Tongue (tissue), 3 donors: ENCODE measurements at places on chromosomes 3 and 15. TPM values are rescaled to one million over a fixed set of nuclear protein-coding genes. Genes with fewer than 3 reads are reported as not detected.
A peak's percentile ranks its signal among the peaks of the same experiment; 100 is the strongest.

- no peak for DNase-seq
Observed at GRCh38 chr3:173770796-173771573, 373.4 kb downstream of the NLGN1 start.

DNA sequence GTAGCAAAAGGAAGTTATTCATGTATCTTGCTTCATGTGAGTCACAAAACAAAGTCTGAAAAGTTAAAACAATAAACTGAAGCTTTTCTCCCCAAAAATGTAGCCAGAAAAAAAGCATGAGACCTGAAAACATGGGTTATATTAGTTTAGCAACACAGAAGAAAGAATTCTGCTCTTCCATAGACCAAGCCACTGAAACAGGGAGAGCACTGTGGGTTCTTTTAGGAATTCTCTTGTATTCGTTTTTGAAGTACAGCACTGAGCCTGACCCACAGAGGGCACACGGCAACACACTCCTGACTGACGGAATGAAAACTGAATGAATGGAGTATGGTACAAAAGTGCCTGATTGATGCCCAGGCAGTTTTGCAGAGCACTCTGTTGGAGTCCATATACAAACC lies 66.6 kb downstream of the TM4SF4 start:
- no peak for DNase-seq

GRCh38 chr15:100250176-100250800 lies 91.5 kb downstream of the ADAMTS17 start:
- DNase-seq = peak; percentile 81

GRCh38 chr15:39336926-39337325 lies 244.0 kb upstream of the THBS1 start:
- peak; percentile 24 for DNase-seq

DNA sequence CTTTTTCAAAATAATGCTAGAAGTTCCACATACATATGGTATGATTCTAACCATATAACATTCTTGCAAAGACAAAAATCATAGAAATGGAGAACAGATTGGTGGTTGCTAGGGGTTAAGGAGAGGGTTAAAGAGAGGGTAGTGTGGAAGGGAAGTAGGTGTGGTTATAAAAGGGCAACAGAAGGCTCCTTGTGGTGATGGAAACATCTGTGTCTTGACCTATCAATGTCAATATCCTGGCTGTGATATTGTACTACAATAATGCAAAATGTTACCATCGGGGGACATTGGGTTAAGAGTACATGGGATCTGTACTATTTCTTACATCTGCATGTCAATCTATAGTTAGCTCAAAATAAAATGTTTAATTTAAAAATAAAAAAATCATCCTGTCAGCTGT lies 67.8 kb upstream of the FSIP1 start:
- no peak for DNase-seq

- no peak for DNase-seq
Observed at GRCh38 chr15:31349233-31350141, 22.9 kb downstream of the KLF13 start.

DNA sequence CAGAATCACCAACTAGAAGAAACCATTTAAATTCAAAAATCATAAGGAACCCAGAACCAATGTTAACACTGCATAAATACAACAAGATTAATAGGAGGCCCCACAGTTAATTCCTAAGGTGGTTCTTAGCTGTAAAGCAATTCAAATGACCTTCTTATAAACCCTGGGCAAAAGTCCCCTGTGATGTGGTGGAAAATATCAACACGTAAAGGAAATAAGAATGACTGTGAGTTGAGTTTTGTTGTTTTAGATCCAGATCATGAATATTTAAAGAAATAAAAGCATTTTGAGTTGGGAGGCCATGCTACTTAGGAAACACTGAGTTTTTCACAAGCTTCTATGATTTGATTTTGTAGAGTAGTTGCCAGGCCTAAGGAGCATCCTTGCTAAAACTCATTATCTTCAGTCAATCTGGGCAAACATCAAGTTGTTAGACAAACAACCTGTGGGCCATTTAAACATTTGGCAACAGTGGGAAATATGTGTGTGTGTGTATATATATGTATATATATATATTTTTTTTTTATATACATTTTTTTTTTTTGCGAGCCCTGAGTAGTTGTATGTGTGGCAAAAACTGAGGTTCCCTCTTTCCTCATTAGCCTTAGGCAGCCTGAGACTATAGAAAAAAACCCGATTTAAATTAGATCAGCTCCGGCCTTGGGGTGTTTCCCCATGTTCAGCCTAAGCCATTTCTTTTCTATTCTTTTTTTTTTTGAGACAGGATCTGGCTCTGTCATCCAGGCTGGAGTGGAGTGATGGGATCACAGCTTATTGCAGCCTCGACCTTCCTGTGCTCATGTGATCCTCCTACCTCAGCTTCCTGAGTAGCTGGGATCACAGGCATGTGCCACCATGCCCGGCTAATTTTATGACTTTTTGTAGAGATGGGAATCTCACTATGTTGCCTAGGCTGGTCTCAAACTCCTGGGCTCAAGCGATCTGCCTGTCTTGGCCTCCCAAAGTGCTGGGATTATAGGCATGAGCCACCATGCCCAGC lies 8.0 kb upstream of the PXK start:
- no peak for DNase-seq

DNA sequence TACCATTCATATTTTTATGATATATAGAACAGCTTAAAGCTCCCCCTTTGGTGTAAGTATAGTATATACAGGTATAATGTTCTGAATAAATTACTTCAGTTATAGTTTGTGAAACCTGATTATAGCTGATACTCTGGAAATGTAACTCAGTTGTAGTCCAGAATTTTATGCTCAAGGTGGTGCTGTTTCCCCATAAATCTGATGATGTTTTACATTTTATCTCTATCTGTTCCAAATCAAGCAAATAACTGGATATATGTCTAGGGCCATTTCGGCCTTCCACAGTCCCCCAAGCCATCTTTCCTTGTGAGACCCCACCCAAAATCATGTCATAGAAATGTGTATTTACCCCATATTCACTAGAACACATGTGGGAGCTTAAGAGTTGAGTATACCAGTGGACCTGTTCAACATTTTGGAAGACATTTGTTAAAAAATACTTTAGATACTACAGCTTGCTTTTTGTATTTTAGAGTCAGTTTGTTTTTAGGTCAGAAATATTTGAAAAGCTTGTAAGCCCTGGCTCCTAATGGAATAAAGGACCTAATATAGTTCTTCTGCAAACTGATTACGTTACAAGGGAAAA lies 107.1 kb downstream of the ATG7 start:
- DNase-seq = peak; percentile 87

DNA sequence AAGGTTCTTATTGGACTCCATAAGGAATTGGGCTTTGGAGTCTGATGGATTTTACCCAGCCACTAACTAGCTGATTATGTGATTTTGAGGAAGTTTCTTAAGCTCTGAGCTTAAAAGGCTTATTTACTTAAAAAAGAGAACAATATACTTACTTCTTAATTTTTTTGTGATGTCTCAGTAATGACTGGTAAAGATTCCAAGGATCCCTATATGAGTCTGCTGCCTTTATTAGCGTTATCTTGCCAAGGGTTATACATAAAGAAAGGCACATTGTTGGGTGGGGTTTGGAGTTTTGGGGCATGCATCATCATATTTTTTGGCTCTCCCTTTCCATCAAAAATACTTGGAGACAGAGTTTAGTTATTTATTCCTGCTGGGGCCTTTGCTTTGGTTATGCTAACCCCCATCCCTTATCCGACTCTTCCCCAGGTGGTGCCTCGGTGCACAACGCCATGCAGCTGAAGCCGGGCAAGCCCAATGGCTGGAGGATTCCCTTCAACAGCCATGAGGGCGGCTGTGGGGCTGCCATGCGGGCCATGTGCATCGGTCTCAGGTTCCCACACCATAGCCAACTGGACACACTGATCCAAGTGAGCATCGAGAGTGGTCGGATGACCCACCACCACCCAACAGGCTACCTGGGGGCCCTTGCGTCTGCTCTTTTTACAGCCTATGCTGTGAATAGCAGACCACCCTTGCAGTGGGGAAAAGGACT lies 6.7 kb downstream of the ADPRH start:
- no peak for DNase-seq

GRCh38 chr3:175983379-175983778 lies 1124.2 kb downstream of the NAALADL2 start:
- no peak for DNase-seq

The ZNF774 gene
- 4.9 TPM for total RNA-seq

The PP2D1 gene
- total RNA-seq = not detected

The CACNA2D3 gene
- total RNA-seq = 2.5 TPM
